ENCODE measurements at places on chromosomes 3 and 15.
A peak's percentile ranks its signal among the peaks of the same experiment; 100 is the strongest.

DNA sequence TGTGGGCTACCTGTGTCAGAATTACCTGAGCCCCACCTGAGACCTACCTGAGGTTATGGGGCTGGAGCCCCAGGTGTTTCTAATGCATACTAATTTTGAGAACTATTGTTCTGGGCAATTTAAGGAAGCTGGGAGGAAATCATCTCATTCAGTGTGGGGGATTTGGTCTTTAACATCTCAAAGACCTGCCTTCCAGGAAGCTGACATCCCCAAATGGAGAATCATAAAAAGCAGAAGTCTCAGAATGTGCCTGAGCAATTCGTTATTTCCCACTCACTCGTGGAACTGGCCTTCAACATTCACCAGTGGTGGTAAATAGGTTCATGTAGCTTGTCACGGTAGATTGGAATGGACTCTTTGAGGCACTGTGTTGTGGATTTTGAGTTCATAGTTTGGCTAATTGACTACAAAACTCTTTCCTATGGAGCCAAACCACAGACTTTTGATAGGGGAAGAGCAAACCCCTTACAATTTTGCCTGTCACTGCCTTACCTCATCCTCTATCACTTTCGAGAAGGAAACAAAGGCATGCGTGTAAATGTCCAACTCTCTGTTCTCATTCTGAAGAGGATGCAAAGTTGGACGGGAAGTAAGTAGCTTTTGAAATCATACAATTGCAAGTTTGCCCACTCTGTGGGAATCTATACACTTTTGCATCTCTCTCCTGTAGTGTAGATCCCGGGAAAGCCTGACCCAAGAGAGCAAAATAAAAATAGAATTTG lies 521.0 kb upstream of the MDFIC2 start:
- no peak for DNase-seq

DNA sequence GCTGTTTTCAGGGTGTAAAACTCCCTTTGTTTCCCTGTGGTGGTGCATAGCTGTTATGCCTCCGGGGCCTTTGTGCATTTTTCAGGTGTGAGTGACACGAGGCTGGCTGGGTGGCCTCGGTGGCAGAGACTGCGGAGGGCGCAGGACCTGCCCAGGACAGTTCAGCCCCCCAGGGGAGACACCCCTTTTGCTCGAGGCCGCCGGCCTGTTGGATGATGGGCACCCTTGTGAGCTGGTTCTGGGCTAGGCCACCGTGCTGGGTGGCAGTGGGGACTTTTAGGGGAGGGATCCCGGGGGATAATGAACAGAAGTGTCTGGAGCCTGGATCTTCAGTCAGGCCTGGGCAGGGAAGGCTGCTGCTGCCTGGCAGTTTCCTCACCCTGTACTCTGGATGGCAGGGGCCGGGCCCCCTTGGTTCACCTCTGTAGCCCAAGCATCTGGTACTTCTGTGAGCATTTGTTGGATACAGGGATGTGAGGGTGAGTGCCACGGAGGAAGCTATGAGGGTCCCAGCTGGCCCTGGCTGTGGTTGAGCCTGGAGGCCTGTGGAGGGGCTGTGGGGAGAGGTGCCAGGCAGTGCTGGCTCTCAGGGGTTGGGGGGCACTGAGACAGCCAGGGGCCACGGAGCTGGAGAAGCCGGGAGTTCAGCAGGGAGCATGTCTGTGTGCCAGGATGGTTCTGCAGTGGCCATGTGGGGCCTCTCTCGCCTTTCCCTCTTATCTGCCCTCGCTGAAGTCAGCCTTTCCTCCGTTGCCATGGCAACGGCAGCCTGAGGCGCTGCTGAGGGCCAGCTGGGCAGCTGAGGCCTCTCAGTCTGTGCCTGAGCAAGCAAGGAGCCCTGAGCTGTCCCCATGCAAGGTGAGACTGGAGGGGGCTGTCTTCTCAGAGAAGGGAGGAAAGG lies 49.0 kb downstream of the KY start:
- no peak for DNase-seq

GRCh38 chr15:71811036-71811736 lies 832 bp downstream of the NR2E3 start:
- no peak for DNase-seq

- DNase-seq: no peak
Measured at GRCh38 chr15:87348746-87349145, 907.8 kb downstream of the NTRK3 start.

GRCh38 chr3:64039332-64039731 lies 16.0 kb upstream of the PSMD6 start:
- DNase-seq: no peak

DNA sequence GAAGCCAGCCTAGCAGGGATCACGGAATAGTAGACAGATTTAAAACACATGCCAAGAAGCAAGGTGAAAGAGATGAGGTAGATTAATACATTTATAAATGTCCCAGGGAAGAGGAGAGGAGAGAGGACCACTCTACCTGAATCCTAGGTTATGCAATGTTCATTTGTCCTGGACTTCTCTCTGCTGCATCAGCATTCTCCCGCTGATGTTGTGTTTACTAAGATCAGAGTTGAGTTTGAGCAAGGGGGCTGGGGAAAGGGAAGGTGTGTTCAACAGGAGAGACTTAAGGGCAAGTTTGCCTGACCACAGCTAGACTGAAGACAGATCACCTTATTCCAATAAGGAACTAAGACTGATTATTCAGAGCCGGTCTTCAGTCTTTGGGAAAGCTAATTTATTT lies 1.1 kb upstream of the KPNA1 start:
- no peak for DNase-seq

DNA sequence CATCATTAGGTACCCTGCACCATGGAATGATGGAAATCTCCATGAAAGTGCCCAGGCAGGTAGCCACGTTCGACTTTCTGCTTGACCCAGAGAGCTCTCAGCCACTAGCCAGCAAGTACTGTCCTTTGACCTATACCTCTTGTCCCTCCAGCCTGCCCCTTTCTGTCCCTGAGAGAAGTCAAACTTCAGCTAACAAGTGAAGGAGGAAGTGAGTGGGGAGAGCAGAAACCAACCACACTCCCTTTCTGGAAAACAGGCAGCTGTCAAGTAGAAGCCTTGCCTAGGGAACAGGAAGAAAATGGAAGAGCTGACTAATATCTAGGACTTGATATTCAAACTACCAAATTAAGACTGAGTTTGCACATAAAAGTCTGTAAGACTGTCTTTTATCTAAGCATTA lies 30.3 kb upstream of the FSTL1 start:
- DNase-seq: no peak

- no peak for DNase-seq
Measured at GRCh38 chr3:16528581-16528993, 15.1 kb upstream of the RFTN1 start.

DNA sequence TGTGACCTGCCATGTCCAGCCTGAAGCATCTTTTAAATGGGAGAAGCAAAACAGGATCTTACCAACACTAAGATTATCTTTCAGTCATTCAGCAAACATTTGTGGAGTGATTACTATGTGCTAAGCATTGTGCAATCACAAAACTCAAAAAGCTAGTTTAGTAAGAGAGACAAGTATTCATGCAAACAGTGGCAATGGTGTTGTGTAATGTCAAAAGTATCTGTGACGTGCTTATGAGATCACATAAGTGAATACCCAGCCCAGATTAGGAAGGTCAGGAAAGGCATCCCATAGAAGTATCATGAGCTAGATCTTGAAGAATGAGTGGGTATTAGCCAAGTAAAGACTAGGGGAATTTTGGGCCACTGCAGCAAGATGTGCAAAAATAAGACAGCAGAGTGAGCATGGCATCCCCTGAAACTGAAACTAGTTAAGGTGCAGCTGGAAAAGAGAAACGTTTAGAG lies 32.1 kb downstream of the SEC62 start:
- DNase-seq: no peak

DNA sequence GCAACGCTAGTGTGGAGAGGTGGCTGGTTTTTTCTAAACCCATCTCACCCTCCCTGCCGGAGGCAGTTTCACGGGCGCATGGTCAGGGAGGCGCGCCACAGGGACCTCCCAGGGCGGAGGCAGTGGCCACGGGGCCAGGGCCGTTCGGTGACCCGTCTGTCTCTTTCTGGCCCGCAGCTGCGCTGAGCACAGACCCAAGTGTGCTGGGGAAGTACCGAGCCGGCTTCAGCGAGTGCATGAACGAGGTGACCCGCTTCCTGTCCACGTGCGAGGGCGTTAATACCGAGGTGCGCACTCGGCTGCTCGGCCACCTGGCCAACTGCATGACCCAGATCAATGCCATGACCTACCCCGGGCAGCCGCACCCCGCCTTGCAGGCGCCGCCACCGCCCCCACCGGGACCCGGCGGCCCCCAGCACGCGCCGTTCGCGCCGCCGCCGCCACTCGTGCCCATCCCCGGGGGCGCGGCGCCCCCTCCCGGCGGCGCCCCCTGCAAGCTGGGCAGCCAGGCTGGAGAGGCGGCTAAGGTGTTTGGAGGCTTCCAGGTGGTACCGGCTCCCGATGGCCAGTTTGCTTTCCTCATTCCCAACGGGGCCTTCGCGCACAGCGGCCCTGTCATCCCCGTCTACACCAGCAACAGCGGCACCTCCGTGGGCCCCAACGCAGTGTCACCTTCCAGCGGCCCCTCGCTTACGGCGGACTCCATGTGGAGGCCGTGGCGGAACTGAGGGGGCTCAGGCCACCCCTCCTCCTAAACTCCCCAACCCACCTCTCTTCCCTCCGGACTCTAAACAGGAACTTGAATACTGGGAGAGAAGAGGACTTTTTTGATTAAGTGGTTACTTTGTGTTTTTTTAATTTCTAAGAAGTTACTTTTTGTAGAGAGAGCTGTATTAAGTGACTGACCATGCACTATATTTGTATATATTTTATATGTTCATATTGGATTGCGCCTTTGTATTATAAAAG lies 1.8 kb downstream of the HES1 start:
- peak; percentile 23 for DNase-seq

- no peak for DNase-seq
Measured at GRCh38 chr15:89129816-89130134, 41.5 kb downstream of the ABHD2 start.

DNA sequence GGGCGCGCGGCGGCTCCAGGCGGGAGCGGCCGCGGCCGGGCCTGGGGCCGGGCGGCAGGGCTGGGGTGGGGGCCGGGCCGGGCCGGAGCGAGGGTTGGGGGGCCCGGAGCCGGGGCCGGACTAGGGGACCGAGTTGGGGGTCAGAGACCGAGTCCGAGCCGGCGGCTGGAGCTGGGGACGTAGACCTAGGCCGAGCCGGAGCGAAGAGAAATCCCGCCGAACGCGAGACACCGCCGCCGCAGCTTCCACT lies 37.3 kb downstream of the HMCES start:
- no peak for DNase-seq

DNA sequence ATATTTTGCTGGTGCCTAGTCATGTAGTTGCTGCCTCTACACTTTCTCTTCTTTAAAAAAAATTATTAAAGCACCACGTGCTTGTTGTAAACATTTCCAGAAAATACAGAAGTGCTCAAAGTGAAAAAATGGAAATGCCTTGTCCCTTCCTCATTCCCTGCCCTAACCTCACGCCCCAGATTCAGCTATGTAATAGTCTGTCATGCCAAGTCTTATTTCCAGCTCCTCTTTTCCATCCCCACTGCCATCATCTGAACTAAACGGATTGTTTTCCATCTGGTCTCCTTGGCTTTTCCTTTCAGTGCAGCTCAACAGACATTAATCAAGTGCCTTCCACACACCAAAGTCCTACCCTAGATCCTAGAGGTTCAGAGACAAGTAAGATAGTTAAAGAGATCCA lies 15.5 kb downstream of the ZNF774 start:
- no peak for DNase-seq

DNA sequence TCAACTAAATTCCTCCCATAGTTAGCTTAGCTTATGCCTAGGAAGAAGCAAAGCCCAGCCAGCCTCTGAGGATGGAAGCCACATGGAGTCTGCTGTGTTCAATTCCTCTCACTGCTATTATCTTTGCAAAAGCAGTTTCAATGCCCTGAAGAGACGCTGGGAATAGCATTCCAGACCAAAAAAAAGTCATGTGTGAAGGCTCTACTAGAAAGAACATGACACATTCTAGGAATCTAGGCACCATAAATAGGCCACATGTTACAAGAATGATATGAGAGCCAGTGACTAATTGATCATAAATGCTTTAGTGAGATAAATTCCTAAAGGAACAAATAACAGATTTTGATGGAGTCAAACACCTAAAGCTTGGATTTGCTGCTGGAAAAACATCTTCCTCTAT lies 800.8 kb downstream of the TUSC7 start:
- DNase-seq: no peak

DNA sequence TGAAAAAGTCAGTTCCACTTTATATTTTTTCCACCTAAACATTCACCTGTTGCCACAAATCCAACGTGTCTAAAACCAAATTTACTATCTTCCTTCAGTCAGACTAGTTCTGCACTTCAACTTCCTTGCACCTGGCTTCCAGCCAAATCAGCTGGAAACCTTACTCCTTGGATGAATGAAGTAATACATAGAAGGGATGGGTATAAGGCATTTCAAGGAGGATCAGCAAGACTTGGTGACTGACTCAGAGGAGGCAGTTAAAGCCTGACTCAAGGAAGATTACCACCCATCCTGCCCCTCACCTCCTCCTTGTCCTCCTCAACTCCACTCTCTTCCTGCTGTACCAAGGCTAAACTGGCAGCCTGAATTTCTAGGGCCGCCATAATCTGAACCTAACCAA lies 37.1 kb downstream of the QTRT2 start:
- DNase-seq: peak; percentile 63

DNA sequence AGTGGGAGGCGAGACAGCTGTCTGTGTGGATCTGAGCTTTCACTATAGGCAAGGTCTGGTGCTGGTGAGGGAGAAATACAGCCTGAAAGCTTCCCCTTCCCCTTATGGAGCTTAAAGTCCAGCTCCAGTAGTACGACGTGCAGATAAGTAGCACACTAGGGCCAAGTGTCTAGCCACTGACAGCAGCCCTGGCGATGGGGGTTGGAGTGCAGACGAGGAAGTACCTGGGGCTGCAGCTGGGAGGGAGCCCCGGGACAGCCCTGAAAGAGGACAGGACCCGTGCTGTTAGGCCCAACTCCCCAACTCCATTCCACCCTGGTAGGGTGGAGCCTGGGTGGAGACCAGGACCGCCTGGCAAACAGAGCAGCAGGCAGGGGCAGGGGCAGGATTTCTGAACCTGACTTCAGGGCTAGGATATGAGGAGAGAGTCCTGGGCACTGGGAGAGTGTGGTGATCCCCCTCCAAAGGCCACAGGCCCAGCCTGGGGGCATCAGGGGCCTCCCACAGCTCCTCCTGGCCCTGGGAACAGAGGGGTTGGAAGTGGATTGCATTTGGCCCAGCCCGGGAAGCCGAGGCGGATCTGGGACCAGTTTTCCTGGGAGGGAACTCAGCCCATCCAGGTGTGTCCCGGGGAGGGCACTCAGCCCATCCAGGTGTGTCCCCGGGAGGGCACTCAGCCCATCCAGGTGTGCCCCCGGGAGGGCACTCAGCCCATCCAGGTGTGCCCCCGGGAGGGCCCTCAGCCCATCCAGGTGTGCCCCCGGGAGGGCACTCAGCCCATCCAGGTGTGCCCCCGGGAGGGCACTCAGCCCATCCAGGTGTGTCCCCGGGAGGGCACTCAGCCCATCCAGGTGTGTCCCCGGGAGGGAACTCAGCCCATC lies 42.8 kb downstream of the BDH1 start:
- no peak for DNase-seq

GRCh38 chr15:55320238-55320550 lies 1.2 kb downstream of the PIGB start:
- DNase-seq: no peak

- peak; percentile 60 for DNase-seq
Measured at GRCh38 chr3:31981206-31982181, at the start of the genes OSBPL10 and ZNF860. OSBPL10 (minus strand) TSS chr3:31981262; CDS start chr3:31981179, 83 bp downstream. ZNF860 (plus strand) TSS chr3:31981750; CDS start chr3:31989080, 7,330 bp downstream.

Measured in HTR-8/SVneo (cell line).